ENCODE measurements at places on chromosomes 4 and X. TPM values are rescaled to one million over a fixed set of nuclear protein-coding genes. Genes with fewer than 3 reads are reported as not detected.

ADAM29 gene
- total RNA-seq, result not detected

P2RY8 gene
- total RNA-seq, result not detected

C1QTNF7 gene
- total RNA-seq, result not detected

DNA sequence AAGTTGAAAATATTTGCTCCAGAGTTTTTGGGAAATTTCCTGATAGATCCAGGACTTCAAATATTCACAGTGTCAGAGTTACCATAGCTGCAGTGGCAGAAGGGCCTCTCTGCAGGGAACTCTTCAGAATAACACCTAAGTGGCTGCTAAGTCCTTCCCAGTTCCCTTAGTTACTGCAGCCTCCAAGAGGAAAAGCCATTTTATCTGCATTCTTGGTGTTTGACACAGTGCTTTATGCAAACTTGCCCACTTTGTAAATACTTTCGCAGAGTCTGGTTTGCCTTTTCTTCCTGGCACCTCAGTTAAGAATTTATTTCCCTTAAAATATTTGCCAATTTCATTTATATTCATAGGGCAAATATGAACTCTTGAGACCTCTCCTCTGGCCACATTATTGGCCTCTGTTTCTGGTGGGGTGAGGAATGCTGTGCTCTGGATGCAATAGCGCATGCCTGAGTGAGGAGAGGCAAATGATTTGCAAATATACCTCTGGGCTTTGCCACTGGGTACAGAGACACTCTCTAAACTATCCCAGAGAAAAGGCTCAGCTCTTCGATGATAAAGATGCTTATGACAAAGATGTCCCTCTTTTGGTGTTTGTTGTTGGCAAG, 566.3 kb upstream of the NR3C2 start:
- no peak for DNase-seq

DNA sequence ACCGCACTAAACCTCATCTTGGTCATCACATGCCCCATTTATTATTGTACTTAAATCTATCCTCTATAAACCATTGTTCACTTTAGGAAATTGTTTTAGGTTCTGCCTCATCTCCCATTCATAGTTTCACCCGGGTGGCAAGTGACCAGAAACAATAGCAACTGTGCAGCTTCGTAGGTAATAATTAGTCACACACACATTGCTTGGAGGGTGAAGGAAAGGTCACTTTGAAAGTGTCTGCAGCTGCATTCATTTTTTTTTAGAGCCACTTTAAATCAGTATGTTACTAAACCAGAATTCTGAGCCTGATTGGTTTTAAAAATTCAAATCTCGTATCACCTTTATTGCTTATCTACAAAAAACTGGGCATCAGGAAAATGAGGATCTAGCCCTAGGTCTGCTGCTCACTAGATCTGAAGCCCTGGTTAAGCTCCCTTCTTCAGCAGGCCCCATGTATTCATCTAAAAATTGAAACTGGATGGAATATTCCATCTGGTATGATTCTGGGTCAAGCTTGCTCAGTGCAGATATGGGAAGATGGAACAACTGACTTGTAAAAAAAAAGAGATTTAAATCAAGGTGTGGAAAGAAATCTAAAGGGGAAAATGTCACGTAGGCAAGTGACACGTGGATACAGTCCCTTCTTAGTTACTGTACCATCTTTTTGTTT, 62.4 kb downstream of the LIMCH1 start:
- peak; percentile 18 for DNase-seq

- no peak for DNase-seq
Measured at GRCh38 chr4:98166025-98166730, 22.9 kb upstream of the STPG2 start.

- DNase-seq, result no peak
Measured at GRCh38 chr4:96895826-96896225, 1055.9 kb downstream of the PDHA2 start.

DNA sequence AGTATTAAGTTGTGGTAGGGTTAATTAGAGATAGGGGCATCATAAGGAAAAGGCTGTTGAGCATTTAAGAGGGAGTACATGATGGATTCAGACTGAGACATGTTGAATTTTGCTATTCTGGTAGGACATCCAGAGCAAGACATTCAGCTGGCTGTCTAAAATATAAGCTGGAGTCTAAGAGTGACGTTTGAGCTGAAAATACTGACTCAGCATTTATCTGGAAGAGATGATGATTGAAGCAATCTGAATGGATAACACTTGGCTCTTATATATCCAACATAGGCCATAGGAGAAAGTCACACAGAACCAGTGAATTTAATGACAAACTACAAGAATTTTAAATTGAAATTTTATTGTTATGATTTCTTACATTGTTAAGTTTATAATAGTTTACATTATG, 114.3 kb downstream of the CENPC start:
- DNase-seq, result no peak

GRCh38 chr4:188624370-188624769, 485.1 kb downstream of the TRIML1 start:
- DNase-seq, result no peak

DNA sequence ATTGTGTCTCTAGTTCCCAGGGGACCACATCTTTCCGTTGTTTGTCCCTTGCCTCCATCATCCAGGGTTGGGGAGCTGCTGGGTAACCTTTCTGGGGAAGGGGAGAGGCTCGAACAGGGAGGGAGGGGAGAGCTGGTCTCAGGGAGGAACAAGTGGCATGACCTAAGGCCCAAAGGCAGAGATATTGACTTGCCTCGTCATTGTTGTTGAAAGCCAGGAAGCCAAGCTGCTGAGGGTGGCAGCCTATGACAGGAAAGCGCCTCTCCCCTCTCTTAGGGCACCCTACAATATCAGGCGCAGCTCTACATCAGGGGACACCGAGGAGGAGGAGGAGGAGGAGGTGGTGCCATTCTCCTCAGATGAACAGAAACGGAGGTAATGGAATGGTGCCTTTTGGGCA, 20.8 kb downstream of the ZNF185 start:
- DNase-seq, result no peak

DNA sequence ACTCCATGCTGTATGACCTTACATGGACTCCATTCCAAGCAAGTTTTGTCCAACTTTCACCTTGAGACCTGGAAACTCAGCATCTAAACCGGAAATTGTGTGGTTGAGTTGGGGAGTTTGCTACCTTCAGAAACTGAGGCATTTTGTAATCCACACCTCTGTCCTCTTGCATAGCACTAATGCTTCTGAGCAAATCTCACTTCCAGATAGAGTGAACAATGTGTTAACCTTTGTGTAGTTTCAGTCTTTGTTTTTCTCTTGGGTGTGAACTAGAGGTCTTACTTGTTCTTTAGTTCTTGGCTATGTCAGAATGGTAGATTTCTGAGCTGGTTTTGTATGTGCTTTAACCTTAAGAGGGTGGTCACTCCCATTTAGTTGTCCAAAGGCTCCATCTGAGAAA, 48.1 kb upstream of the TCEAL2 start:
- DNase-seq, result no peak

- no peak for DNase-seq
Measured at GRCh38 chrX:134146493-134146892, 90.5 kb upstream of the CCDC160 start.

- DNase-seq, result no peak
Measured at GRCh38 chr4:67785528-67785927, 31.3 kb upstream of the GNRHR start.

DNA sequence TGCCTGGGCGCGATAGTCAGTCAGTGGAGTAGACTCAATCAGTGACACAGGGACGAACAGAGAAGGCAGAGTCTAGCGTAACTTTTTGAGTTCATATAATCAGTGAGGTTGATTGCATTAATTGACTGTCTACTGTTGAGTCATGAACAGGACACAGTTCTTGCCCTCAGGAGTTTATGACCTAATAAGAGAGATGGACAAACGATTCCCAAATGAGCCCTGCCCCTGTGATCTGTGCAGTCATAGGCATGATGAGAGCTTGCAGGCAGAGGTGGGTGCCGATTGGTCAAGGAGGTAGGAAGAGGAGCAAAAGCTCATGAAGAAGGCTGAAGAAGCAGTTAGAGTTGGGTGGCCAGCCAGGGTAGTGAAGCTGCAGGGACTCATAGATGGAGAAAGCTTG, 57.1 kb downstream of the ADD1 start:
- no peak for DNase-seq

DNA sequence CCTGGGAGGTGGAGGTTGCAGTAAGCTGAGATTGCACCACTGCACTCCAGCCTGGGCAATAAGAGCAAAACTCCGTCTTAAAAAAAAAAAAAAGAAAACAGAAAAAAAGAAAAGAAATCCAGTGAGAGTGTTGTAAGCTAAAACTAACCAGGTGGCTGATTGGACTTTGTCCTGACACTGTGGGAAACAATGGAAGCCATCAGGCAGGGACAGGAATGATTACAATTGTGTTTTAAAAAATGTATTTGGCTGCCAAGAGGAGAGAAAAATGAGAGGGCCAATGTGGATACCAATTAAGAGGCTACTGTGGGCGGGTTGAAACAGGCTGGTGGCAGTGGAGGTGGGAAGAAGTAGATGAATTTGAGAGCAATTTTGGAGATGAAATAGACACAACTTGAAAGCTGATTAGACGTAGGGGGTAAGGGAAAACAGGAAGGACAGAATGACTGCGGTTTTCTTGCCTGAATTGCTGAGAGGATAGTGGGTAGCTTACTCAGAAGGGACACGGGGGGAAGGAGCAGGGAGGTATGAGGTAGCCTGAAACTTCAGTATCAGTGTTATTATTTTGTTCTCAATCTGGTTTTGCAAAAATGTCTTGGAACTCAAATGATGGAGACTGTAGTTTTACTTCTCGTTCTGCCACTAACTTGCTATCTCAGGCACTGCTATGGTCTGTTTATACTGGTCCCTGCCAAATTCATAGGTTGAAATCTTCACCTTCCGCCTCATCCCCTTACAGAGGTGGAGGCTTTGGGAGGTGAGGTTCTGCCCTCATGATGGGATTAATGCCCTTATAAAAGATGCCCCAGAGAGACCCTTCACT, 45.6 kb upstream of the CHRNA9 start:
- DNase-seq, result no peak
